ENCODE measurements at places on chromosomes 6 and 20. TPM values are rescaled to one million over a fixed set of nuclear protein-coding genes. Genes with fewer than 3 reads are reported as not detected.

TRIM15 gene
- 0.19 TPM for total RNA-seq

DNA sequence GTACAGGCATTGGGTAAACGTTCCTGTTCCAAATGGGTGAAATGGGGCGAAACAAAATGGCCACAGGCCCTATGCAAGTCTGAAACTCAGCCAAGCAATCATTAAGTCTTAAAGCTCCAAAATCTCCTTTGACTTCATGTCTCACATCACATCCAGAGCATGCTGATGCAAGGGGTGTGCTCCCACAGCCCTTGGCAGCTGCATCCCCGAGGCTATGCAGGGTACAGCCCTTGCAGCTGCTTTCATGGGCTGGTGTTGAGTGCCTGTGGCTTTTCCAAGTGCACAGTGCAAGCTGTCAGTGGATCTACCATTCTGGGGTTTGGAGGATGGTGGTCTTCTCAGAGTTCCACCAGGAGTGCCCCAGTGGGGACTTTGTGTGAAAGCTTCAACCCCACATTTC is 270.0 kb upstream of the CDYL start:
- DNase-seq: no peak

DNA sequence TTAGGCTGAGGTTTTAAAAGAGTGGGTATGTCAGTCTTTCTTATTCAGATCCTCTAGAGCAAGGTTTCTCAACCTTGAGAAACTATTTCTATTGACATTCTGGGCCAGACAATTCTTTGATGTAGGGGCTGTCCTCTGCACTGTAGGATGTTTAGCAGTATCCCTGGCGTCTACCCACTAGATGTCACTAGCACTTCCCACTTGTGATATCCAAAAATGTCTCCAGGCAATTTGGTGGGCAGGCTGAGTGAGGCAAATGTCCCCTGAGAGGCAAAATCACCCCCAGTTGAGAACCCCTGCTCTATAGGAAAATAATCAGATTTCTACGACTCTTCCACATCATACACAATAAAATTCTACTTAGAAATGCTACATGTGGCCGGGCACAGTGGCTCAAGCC is 7.7 kb upstream of the ZKSCAN8 start:
- DNase-seq: no peak

- DNase-seq: no peak
Measured at GRCh38 chr6:21271428-21272155, 322.0 kb upstream of the SOX4 start.

- DNase-seq: no peak
Measured at GRCh38 chr6:29567991-29568390, 8.5 kb upstream of the UBD start.

C6orf52 gene
- total RNA-seq: 1.7 TPM

PRND gene
- total RNA-seq: 3.5 TPM

DNA sequence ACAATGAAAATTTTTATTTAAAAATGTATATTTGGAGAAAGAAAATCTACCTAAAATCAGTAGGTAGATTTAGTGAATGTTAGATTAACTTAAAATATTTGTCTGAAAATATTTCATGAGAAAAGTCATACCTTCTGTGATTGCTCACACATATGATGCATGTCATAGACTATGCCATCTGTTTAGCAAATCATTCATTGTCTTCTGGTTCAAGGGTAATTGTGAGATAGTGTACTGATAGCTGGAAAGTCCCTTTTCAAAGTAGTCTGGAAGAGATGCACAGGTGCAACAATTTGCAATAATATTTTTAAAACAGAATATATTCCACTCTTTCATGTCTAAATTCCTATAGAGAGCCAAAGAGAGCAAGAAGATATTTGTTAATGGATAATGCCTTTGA is 21.0 kb upstream of the RNF217 start:
- DNase-seq: no peak

PI16 gene
- 3.3 TPM for total RNA-seq

DNA sequence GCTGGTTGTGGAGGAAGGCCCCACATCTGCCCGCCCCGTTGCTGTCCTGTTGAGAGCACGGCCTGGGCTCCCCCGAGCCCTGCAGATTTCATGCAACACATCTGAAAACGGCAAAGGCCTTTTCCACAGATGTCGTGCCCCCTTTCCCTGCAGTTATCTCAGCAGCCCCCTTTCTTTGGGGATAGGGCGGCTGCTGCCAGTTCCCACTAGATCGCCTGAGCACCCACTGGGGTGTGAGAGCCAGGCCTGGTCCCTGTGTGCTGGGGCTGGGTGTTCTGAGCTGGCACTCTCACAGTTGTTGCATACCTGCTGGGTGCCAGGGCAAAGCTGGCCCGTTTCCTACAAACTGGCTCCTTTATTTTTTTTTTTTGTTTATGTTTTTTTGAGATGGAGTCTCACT is 12.3 kb upstream of the MTG2 start:
- no peak for DNase-seq

Measured in thymus (tissue), 14 donors.